ENCODE measurements at places on chromosomes 6 and 20. TPM values are rescaled to one million over a fixed set of nuclear protein-coding genes. Genes with fewer than 3 reads are reported as not detected.

Gene LINC00237
- total RNA-seq: not detected

Gene CLVS2
- total RNA-seq: not detected

Gene NCOA7
- total RNA-seq: 67.4 TPM

Gene HEY2
- not detected for total RNA-seq

Gene SNAP91
- total RNA-seq: not detected

Gene SRMS
- total RNA-seq: not detected

Gene IMPG1
- not detected for total RNA-seq

Gene TBPL1
- total RNA-seq: 32.2 TPM

Gene MCCD1
- not detected for total RNA-seq

Gene SPTLC3
- total RNA-seq: 1.1 TPM

Gene LST1
- total RNA-seq: 9.1 TPM

Gene RAMACL
- total RNA-seq: 0.30 TPM

Gene BMP6
- 0.27 TPM for total RNA-seq

Gene SPDEF
- not detected for total RNA-seq

Gene HACE1
- total RNA-seq: 15.7 TPM

Gene NRN1
- total RNA-seq: 7.5 TPM

Gene TRIM15
- total RNA-seq: 0.26 TPM

Gene PARD6B
- total RNA-seq: 6.2 TPM

Gene TNNC2
- not detected for total RNA-seq

Gene DEF6
- total RNA-seq: 74.1 TPM

Gene SOBP
- 0.49 TPM for total RNA-seq

Gene TAGAP
- total RNA-seq: 51.0 TPM

Gene TREM1
- total RNA-seq: 0.86 TPM
